ENCODE measurements at places on chromosomes 3 and 15.

DNA sequence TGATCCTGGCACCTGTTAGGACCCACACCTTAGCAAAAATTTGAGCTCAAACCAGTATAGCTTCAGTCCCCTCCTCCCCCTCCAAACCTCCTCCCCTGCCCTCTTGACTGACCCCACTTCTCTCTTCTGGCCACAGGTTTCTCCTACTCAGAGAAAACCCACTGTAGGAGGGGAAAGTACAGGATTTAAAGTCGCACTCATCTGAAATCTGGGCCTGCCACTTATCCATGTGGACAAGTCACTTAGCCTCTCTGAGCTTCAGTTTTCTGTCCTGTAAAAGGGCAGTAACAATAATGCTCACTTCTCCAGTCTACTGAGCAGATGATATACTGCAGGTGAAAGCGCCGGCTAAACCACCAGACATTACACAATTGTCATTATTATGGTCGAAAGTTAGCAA is 142.7 kb downstream of the MEGF11 start:
- DNase-seq, result no peak

GRCh38 chr15:55863911-55864310 is 121.0 kb upstream of the PRTG start:
- DNase-seq, result no peak

DNA sequence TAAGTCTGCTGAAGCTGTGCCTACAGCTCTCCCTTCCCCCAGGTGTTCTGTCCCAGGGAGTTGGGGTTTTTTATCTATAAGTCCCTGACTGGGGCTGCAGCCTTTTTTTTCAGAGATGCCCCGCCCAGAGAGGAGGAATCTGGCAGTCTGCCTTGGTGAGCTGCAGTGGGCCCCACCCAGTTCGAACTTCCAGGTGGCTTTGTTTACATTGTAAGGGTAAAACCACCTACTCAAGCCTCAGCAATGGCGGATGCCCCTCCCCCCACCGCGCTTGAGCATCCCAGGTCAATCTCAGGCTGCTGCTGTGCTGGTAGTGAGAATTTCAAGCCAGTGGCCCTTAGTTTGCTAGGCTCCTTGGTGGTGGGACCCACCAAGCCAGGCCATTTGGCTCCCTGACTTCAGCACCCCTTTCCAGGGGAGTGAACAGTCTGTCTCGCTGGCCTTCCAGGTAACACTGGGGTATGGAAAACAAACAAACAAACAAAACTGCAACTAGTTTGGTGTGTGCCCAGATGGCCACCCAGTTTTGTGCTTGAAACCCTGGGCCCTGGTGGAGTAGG is 189.4 kb downstream of the MFSD1 start:
- DNase-seq, result no peak

GRCh38 chr3:64385277-64385676 is 160.0 kb upstream of the PRICKLE2 start:
- DNase-seq, result no peak

DNA sequence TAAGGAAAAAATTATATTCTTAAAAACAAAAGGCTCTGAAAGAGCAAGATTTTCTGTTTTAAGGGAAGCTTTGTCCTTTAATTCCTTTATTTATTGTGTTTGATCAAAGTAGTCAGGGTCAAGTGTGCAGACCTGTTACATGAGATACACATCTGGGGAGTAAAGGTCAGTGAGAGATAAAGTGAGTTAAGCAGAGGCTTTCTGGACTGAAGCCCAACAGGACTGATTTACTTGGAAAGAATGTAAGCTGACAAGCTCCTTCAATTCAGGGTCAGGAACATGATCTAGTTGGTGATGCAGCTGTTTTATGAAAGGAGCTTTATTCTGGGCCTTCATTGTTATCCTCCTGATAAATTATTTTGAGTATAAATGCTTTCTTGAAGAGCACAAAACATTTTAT is 20.7 kb upstream of the OTOL1 start:
- no peak for DNase-seq

GRCh38 chr3:159029306-159030026 is 227.6 kb downstream of the MFSD1 start:
- DNase-seq, result no peak

GRCh38 chr3:48413611-48414010 is 16.3 kb downstream of the PLXNB1 start:
- DNase-seq, result no peak

DNA sequence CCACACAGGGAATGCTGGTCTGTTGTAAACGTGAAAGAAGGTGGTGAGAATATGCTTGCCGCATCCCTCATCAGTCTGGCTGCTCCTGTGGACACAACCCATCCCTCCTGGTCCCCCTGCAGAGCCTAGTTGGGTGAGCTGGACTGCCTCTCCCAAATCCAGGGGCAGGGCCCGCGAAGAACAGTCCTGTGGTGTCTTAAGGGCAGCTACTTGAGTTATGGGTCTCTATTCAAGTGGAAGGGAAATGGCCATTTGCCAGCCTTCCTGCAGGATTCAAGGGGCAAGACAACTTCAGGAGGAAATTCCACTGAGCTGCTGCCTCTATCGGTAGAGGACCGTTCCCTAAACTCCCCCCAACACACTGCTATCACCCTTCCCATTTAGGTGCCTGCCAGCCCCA is 98.9 kb downstream of the IQSEC1 start:
- DNase-seq, result no peak

DNA sequence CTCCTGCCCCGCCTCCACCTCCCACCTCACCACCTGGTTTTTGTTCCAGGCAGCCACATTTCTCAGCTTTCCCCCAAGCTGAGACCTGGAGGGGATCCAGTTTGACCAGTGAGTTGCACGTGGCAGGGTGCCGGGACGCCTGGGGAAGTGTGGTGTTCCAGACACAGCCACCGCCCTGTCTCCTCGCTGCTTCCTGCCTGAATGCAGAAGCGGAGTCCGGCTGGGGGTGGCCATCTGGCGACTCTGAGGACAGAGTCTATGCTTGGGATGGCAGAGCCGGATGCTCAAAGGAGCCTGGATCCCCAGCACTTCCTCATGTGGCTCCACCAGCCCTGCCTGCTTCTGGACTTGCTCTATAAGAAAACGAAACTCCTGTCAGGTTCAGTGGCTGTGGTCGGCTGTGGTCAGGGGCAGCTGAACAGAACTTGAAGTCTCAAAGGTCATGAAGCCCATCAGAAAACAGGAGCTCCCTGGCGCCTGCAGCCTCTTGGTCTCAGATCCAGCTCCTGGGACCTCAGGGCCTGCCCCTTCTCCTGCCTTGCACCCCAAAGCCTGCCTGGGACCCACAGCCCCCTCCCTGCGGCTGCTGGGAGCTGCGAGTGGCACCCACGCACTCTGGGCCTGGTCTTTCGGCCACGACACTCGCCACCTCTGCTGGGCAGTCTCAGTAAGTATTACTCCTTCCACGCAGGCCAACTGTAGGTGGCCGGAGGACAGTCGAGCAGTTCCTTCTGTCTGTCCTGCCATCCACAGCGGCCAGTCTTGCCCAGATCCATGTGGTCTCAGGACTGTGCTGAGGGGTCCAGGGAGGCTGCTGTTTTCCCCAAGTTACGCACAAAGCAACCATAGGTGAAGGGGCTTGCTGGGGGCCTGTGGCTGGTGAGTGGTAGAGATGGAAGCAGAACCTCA is 112.8 kb upstream of the MEF2A start:
- DNase-seq, result no peak

DNA sequence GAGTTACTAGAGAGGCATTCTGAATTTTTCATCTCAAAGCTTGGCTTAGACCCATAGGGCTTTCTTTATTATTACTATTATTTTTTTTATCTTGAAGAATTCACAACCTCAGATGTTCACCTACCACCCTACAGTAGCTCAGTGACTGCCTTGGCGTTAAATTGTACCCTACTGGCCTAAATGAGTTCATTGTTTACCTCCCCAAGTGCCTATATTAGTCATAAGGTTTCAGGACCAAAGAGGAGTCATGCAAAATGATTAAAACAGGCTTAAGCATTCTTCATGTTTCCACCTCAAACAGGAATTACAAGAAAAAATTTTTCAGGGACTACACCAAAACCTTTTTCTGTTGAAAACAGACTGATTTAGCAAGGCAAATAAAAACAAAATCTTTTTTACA is 751.5 kb downstream of the SQOR start:
- DNase-seq, result no peak

- DNase-seq, result no peak
These were observed 59.5 kb upstream of the BCL6 start for GRCh38 chr3:187804745-187805121.

DNA sequence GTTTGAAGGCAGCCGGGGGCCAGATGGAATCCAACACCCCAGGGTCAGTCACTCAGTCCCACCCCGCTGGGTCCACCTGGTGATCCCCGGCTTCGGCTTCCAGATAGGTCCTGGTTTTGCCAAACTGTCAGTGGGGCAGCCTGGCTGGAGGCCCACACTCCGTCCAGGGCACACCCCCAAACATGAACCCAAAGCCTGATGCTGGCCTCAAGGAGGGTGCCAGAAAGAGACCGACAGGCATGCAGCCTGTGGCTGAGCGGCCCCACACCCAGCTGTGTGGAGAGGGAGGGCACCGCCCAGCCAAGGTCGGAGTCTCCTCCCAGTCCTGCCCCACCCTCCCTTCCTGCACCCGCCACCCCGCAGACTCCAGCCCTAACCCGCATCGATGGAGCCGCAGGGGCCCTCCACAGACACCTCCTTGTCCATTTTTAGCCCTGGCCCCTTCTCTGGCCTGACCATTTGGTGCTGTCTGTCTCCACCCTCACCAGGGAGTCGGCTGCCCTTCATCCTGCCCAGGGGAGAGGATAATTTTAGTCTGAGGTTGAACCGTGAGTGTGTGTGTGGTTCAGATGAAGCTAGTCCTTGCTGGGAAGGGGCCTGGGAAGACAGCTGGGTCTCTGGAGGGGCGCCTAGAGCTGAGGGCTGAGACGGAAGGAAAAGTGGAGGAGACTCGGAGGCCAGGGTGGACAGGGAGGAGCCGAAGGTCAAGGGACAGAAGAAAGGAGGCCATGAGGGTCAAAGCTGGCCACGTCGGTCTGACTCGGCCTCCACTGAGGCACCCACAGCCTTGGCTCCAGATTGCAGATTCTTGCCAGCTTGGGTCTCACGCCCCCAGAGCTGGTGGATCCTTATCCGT is 23.1 kb downstream of the TNK2 start:
- DNase-seq, result no peak

- no peak for DNase-seq
These were observed 19.5 kb upstream of the CXCR6 start for GRCh38 chr3:45923755-45924154.

DNA sequence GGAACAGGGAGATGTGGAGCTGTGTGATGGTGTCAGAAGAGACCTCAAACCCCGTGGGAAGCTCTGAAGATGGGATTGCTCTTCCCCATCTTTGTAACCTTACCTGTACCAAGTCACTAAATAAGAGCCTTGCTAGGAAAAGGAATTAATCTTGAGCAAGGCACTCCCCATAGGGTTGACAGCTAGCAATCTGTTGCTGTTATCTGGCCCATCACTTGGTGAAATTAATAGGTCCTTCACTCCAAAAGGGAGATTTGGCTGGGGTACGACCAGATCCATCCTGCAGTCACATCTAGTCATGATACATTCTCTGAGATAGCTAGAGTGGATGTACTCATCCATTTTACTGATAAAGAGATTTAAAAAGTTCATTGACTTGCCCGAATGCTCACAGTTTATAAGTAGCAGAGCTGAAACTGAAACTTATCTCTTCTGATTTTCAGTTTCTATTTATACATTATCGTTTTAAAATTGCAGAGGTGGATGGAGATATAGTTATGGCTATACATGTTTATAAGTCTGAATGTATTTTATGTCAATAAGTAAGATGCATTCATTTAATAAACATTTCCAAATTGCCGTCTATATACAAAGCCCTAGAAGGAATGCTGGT is 299.1 kb upstream of the MCTP2 start:
- no peak for DNase-seq

DNA sequence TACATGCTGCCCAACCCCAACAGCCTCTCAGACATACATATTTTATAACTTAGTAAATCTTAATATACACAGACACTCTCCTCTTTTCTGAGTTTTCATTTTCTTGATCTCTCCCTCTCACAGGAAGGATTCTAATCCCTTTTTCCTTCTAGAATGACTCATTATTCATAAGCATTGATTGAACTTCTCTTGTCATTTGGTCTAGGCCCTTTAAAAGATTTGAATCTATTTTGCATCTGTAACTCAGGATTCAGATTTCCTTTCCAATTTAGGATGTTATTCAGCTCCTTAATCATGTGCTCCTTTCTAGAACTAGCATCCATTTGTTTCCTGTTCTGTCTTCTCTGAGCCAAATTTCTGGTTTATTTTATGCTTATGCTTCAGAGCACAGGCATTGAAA is 624.5 kb upstream of the SGO1 start:
- no peak for DNase-seq

- DNase-seq, result no peak
These were observed 73.0 kb downstream of the NEO1 start for GRCh38 chr15:73125219-73125618.

DNA sequence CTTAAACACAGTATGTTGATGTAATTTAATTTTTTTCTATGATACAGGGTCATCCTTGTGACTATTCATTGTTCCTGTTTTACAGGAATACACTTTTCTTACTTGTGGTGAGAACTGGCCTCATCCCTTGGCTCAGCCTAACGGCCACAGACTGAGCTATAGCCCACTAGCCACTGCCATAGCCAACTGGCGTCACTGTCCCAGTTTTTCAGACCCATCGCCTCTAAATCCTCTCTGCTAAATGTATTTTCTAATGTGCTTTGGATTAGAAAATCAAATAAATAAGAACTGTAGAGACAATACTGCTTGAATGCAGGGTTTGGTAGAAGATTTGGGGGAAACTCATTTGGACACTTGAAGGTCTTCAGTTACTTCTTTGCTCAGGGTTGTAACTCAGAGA is 113.1 kb downstream of the TIGIT start:
- DNase-seq, result no peak

DNA sequence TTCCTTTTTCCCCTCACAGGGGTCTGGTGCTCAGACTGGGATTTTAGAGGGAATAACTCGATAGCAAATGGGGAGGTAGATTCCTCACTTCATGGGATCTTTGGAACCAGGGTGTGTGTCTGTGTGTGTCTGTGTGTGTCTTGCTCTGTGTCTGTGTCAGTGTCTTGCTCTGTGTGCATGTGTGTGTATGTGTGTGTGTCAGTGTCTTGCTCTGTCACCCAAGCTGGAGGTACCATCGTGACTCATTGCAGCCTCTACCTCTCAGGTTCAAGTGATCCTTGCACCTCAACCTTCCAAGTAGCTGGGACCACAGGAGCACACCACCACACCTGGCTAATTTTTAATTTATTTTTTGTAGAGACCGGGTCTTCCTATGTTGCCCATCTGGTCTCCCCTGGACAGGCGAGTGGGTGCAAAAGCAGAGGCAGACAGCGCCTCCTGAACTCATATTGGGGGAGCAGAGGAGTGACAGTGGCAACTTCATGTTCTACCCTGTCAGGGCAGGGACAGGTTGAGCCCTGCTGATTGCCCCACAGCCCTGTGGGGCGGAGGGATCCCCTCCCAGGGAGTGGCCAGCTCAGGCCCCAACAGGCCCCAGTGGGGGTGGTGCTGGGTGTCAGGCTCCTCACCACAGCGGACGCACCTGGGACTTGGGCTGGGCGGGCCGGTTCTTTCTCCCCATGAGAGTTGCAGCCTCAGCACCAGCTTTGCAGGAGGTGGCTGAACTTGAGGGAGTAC is 10.4 kb upstream of the SEMA4B start:
- DNase-seq, result no peak
